A549 (cell line): ENCODE measurements at places on chromosomes 3 and 15.

DNA sequence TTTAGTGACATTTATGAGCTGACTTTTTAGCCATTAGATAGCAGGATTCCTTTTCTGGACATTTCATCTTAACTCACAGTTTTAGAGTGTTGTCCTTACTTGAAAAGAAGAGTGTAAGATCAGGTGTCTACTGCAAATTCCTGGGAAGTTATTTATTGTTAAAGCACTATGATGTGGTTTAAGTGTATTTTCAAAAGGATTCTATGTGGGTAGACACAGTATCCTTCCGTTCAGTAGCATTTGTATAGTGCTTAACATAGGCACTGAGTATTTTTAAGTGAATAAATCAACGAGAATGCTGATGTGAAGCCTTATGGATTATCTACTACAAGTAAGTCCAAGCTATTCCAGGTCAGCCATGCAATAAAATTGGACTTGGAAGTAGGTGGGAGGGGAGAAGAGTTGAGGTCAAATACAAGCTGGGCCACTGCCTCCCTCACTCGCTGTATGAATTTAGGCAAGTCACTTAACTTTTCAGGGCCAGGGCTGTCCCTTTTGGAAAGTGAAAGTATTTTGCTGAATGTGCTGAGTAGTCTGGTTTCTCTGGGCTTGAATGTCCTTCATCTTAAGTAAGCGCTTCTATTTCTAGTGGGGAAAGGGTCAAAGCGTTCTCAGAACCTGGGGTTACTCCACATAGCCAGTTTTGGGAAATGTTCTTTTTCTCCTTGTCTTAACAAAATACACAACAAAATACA lies 48.6 kb downstream of the GAP43 start:
- DNase-seq = no peak

- DNase-seq = no peak
Observed at GRCh38 chr3:161082063-161082462, 23.1 kb downstream of the B3GALNT1 start.

GRCh38 chr3:28019740-28020139 lies 221.7 kb upstream of the CMC1 start:
- DNase-seq = no peak

DNA sequence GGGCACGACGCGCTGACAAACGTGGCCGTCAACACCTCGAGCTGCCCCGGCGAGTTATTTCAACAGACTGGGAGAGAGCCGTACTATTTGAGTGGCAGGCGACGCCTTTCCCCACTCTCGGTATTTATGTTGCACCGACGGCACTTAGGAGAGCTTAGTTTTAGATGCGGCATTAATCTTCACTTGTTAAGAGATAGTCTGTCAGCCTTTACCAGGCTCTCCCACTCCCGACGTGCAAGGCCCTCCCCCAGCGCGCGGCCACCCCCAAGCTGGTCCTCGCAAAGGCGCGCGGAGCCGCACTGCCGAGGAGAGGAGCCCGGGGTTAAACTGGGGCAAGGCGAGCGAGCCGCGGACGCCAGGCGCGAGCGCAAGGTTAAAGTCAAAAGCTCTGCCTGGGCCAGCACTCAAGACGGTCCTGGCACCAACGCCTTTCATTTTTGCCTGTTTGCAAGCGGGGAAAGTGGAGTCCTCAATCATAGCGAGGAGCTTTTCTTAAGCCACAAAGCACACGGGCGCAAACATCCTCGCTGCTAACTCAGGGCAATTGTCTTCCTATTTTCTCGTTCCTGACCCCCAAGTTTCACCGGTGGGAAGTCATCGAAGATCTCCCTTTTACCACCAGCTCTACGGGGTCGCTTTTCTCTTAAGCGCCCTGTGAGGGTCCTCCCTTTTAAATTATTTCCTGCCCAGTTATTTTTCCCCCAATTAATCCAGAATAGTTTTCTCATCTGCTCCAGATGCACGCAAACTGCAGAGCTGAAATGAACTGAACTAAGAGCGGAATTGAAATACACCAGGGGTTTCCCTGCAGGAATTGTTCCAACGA lies 86.6 kb downstream of the NR2F2 start:
- DNase-seq = no peak

DNA sequence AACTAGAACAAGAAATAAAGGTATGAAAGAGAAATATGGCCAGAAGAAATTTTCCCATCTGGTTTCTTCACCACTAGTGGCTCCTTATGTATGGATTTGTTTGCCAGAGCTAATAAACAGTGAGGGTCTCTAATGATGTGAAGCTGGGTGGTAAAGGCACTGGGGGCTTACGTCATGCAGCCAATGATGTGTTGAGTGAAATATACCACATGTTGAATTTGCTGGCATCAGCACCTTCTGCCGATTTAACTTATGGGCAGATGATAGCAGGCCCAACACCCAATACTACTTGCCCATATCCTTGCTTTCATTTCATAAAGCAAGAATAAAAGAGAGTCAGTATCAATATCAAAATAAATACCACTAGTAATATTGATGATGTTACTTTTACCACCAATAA lies 133.0 kb downstream of the THRB start:
- DNase-seq = no peak

DNA sequence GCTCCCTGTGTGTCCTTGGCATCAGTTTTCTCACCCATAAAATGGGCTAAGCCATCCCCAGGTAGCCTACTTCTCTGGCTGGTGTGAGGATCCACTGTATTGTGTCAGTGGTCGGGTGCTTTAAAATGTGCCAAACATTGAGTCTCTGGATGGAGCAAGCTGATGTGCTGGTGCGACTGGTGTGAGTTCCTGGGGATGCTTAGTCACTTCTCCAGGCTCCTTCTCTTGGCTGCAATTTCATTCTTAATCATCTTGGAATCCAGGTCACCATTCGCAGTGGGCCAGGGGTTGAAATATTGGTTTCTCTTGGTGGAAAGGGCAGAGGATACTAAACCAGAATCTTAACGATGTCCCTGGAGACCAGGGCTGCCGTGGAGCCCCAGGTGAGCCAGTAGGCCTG lies 29.3 kb downstream of the SCN5A start:
- no peak for DNase-seq

DNA sequence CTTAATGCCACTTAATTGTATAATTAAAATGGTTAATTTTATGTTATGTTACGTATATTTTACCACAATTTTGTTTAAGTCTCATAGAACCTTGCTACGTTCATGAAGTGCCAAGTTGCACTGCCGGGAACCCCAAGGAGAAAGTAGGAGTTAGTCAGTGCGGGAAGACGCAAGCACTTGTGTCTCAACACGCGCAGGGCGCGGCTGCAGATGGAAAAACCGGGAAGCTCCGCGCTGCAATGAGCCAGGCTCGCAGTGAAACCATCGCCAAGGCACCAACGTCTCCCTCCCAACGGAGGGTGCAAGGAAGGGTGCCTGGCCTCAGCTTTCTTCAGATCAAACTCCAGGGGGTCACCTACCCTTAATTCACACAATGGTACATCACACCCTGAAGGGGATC lies 21.6 kb downstream of the MAGI1 start:
- DNase-seq = no peak

GRCh38 chr3:29747991-29748390 lies 467.1 kb downstream of the RBMS3 start:
- no peak for DNase-seq

DNA sequence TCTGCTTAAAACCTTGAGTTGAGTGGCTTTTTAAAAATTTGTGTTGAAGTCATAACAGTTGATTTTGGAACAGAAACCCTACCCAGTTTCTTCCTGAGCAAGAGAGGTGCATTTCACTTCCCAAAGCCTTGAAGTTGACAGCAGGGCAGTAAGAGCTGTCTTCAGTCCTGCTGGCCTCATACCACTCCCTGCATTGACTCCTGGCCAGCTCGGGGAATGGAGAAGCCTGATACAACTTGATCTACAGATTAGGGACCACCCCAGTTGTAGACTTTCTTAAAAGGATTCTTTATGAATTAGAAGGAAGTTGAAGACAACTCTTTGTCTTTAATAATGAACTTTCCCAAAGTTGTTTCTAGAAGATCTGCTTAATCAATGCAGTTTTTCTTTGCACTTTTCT lies 90.6 kb upstream of the FLNB start:
- DNase-seq = no peak

- DNase-seq = peak; percentile 17
Observed at GRCh38 chr15:94346282-94346681, 114.9 kb downstream of the MCTP2 start.

DNA sequence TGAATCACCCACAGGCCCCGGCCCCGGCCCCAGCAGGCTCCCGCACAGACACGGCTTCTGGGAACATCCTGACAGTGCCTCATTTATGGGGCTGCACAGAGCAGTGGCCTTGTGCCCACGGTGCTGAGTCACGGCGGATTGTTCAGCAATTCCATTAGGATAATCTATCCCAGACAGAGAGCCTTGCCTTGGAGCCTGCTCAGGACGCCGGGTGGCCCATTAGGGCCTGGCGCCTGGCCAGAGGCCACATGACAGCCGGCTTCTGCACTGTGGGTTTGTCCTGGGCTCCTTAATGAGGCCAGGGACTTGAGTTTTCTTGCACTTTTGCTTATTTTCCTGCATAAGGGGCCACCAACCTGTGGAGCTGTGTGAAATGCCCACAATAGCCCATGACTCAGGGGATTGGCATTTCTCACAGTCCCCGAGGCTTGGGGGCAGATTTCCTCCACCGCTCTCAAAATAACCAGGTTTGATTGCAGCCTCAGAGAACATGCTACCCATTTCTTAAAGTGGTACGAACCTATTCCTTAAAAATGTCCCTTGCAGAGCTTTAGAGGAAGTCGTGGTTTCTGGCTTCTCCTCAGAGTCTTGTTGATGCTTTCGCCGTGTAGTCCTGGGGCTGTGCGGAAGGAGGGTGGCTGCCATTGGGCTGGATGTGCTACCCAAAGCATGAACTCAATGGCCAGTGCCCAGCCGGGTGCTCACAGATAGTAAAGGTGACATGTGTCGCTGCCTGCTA lies 19.0 kb downstream of the SYNM start:
- peak; percentile 92 for DNase-seq

GRCh38 chr3:9916346-9916733 lies 558 bp upstream of the IL17RC start:
- no peak for DNase-seq

GRCh38 chr3:141104151-141104821 lies 53.1 kb downstream of the SPSB4 start:
- no peak for DNase-seq

DNA sequence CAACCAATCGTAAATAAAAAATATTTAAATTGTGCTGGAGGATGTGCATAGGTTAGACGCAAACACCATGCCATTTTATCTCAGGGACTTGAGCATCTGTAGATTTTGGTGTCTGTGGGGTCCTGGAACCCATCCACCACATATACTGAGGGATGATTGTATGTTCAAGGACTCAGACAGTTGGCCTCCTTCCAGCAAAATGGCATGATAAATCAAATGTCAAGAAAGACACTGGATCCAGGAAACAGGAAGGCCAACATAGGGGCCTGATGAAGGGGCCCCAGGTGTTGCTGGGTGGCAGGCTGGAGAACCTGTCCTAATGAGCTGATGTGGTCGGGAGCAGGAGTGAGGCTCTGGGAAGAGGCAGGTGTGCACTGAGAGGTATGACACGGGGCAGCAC lies 289.5 kb downstream of the GABRG3 start:
- DNase-seq = no peak

DNA sequence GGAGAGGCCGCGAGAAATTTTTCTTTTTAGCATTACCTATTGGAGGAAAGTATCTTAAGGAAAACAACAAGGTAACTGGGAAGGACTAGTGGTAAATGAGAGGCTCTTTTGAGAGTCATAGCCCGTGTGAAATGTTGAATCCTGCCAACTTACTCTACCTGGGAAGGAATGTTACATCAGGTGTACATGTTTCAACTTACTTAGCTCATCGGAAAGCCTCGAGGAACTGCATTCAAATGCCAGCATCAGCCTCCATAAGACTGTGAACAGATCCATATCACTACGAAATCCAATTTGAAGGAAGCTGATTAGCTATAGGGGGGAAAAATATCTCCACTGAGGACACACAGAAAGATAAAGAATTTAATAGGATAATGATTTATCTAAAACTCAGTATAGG lies 72.3 kb upstream of the PDZRN3 start:
- no peak for DNase-seq

DNA sequence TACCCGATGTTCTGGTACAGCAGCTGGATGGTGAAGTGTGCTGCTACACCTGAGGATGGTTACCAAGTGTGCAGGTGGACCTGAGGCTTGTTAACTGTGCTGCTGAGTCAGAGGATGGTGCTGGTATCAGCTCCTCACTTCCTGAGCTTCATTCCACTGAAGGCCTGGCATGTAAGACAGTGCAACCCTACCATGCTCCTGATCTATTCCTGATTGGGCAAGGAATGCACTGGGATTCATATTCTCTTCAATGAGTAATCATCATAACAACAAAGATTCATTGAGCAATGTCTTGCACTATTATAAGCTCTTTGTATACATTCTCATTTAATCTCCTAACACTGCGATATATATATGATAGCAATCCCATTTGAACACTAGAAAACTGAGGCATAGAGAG lies 62.9 kb upstream of the THSD4 start:
- no peak for DNase-seq

- no peak for DNase-seq
Observed at GRCh38 chr3:120569222-120570057, 26.7 kb upstream of the NDUFB4 start.

GRCh38 chr15:100245855-100246254 lies 95.9 kb downstream of the ADAMTS17 start:
- DNase-seq = no peak

DNA sequence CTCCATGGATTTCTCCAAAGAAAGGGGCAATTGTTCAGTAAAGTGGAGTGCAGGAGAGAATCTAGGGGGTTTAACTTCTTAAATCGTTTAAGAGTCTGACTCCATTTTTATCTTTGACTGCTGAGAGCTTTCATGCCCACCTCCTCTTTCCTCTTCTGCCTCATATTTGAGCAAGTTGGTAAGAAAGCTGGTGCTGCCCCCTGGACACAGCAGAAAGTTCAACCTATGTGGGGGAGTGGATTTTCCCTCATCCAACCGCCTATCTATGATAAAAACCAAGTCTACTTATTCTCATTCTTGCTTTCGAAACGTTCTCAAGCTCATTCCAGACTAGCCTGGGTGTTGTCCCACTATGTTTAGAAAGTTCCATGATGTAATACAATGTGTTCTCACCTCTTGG lies 26.0 kb downstream of the HHLA2 start:
- no peak for DNase-seq

- DNase-seq = no peak
Observed at GRCh38 chr15:29554531-29554930, 267.7 kb downstream of the TJP1 start.

DNA sequence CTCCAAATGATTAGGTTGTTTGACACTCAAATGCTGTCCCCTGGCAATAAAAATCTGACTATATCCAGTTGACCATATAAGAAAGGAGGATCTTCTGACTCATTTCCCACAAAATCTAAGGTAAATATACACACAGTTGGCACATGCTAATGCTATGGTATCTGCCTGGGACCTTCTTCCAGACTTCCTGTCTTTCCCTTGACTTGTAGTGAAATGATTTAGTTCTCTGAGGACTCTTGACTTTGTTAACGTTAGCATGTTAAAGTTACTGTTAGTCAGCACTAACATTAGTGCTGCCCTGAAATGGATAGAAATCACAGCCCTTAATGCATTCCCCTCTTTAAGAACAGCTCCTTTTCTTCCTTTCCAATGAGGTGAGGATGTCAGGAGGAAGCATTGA lies 124.3 kb upstream of the LSAMP start:
- DNase-seq = no peak
